ENCODE measurements at places on chromosomes 4 and X.

DNA sequence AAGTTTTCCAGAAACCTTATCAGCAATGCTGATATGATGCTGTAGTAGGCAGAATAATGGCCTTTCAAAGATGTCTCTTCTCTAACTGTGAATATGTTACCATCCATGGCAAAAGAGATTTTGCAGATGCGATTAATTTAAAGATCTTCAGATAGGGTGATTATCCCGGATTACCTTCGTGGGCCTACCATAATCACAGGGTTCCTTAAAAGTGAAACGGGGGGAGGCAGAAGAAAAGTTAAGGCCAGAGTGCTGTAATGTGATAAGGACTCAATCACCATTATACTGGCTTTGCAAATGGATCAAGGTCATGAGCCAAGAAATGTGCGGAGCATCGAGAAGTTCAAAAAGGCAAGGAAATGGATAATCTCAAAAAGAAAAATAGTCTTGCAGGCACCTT, 459.6 kb downstream of the CCSER1 start:
- no peak for DNase-seq

DNA sequence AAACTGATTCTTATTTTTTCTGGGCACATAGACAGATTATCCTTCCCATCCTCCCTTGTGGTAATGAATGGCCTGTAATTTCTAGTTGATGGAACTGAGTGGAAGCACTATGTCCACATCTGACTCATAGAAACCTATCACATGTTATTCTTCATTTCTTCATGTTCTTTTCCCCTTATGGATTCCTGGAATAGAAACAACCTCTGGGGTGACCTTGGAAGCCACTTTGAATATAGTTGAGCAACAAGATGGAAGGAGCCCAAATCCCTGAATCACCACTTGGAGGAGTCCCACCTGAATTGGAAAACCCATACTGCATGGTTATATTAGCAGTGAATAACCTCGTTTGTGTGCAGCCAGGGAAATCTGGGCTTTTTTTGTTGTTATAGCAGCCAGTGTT, 137.8 kb downstream of the MID1IP1 start:
- DNase-seq, result no peak

GRCh38 chr4:26812049-26812714, 48.5 kb upstream of the STIM2 start:
- DNase-seq, result no peak

DNA sequence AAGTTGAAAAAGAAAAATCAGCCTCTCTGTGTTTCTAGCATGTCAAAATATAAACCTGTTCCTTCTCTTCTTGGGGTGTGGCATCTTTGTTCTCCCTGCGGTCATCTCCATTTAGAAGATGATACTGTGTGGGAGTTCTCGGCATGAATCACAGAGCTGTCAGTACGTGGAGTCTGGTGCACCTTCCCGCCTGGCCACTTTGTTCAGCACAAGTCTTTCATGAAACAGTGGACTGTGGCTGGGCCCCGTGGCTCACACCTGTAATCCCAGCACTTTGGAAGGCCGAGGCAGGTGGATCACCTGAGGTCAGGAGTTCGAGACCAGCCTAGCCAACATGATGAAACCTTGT, 166.5 kb downstream of the MAML3 start:
- no peak for DNase-seq

DNA sequence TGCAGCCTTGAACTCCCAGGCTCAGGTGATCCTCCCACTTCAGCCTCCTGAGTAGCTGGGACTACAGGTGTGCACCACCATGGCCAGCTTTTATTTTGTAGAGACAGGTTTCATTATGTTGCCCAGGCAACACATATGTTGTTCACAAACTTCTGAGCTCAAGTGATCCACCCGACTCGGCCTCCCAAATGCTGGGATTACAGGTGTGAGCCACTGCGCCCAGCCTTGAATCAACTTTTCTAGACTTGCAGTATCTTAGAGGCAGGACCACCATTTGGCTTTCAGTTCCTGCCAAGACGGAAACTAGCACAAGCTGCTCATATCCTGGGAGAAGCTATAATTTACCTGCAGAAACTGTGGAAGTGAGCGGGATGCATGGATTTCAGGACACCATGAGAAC, 19.9 kb downstream of the NAT8L start:
- DNase-seq, result no peak

GRCh38 chr4:121675715-121676114, 21.1 kb downstream of the ANXA5 start:
- no peak for DNase-seq

GRCh38 chrX:65587616-65588526, 53.3 kb upstream of the LAS1L start:
- no peak for DNase-seq

DNA sequence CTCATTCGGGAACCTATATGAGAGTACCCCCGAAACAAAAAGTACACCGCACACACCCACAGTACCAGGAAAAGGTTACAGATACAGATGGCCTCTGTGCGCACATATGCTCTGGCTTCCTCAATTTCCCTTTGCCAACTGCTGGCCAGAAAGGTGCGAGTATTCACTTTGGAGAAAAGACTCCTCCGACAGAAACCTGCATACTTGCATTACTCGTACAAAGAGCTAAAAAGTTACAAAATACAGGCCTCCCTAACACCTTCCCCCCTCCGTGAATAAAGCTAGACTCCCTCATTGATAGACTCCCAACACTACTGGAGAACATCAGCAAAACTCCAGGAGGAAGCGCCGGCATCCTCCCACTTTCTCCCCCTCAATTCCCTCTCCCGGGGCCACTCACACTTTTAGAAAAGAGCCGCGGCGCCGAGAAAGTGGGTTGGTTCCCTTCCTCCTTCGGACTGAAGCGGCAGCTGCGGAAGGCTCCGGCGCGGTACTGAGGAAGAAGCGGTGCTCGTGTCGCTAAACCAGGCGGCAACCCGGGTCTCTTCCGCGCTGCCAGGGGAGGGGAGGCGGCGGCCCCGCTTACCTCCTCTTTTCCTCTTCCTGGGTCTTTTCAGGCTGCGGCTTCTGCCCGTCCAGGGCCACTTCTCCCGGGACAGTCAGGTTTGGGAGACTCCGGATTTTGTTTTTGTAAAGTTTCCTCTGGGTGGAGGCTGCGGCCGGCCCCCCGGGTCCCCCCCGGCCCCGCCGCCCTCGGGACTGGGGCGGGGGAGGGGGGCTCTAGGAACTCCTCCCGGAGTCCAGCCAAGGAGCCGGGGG, 1.1 kb downstream of the FBXW7 start:
- DNase-seq, result peak; percentile 35

GRCh38 chrX:151676196-151676595, 19.1 kb upstream of the PRRG3 start:
- no peak for DNase-seq

DNA sequence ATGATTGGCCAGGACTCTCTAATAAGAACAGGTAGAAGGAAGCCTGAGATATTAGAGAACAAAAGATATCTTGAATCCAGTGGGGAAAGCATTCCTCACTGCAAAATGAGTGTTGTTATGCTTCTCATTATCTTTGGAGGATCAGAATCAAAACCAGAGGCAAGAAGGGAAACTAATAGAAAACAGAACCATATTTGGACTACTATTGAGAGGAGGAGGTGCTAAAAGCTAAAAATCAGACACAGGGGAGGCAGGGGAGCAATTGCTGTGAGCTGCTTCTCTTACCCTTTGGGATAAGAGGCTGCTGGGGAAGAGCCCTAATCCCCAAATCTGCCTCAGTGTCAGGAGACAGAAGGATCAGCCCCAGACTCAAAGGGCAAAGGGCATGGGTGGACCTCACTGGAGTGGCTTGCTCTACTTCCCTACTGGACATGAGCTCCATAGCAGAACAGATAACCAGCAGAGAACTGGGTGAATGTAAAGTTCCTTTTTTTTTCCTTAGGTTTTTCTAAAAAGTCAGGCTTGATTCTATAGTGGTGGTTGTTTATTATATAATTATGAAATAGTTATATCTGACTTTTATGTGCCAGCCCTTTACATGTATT, 60.1 kb downstream of the SEPTIN11 start:
- DNase-seq, result no peak

DNA sequence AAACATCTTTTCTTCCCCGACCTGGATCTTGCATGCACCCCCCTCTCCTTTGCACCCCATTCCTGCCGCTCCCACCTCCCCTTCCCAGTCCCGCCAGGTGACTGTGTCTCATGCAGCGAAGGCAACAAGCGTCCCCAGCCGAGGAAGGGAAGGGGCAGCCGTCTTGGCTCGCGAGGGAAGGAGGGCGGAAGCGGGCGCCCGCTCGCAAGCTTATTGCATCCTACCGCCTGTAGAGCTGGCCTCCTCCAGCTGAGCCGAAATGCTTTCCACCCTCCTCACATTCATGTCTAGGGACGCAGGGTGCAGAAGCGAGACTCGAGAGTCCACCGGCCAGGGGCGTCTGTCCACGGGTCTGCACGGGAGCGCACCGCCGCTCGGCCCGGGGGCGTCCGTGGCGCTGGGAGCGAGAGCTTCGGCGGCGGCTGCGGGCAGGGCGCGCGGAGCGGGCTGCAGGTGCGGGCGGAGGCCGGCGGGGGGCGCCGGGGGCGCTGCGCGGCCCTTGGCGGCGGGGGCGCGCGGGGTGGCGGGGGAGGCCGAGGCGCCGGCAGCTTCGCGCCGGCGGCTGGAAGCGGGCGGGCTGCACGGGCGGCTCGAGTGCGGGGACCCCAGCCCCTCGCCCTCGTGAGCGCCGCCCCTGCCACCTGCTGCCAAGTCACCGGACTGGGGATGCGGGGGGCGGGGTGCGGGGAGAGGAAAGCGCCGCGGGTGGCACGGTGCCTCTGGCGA, at the start of gene KCNIP4:
TSS of gene KCNIP4 (minus strand) at position 426 of the 726 bp plus-strand sequence.
- no peak for DNase-seq

- DNase-seq, result no peak
These were observed 15.4 kb upstream of the TLR2 start for GRCh38 chr4:153668647-153669046.

DNA sequence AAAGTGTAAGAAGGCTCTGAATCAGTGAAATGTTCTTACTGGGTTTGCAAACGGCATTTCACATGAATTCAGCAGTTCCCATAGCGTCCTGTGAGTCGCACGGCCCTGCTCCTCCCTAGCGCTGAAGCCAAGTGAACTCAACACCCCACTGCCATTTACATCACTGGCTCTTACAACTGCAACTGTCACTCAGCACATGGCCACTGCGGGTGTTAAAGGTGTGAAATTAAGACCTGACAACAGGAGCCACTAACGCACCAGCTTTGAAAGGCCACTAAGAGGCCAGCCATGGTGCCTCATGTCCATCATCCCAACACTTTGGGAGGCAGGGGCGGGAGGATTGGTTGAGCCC, 31.7 kb downstream of the RNF212 start:
- no peak for DNase-seq

DNA sequence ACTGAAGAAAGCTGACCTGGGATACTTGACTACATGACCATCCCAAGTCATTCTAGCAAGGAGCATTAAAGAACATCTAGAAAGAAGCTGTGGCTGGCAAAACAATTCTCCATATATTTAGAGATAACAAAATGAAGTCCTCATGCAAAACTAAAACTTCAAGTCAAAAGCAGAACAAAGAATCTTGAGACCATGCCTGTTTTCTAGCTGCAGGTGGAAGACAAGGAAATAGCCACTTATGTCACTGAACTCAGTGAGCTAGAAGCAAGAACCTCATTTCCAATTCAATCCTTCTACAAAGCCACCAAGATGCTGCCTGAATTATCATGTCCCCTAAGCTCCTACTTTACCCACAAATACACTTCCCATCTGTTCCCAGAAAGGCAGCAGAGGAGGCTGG, 13.8 kb downstream of the USP46 start:
- no peak for DNase-seq

GRCh38 chr4:183445097-183445428, 627 bp downstream of the CDKN2AIP start:
- DNase-seq, result no peak

DNA sequence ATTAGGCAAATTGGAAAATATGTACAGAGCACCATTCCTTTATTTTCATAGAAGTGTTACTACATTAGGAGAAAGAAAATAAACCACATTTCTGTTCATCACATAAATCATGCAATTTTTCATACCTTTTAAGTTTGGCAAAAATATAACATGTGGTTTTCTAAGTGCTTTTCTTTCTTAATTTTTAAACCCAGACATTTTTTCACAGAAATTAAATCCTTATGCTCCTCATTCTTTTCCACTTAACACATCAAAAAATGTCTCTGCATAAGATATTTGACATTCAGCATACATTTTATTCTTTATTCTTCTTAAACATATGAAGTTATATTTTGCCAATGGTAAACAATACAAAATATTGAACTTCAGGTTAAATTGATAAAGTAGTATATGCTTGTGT, 826.6 kb upstream of the SLIT2 start:
- no peak for DNase-seq

DNA sequence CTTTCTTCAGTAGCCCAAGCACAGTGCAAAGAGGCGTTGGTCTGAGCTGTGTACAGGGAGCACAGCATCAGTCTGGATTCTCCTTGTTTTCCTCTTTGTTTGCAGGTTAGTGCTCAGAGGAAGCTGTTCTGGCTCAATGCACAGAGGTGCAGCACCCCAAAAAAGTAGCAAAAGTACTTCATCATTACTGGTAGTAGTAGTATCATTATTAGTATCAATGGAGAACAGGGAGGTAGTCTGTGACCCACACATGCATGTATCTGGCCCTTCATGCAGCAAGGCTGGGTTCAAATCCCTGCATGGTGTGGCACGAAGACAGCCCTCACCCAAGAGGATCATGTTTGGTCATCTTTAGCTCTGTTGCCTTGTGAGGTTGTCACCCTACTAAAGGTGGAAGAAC, 68.7 kb downstream of the CXXC4 start:
- no peak for DNase-seq

DNA sequence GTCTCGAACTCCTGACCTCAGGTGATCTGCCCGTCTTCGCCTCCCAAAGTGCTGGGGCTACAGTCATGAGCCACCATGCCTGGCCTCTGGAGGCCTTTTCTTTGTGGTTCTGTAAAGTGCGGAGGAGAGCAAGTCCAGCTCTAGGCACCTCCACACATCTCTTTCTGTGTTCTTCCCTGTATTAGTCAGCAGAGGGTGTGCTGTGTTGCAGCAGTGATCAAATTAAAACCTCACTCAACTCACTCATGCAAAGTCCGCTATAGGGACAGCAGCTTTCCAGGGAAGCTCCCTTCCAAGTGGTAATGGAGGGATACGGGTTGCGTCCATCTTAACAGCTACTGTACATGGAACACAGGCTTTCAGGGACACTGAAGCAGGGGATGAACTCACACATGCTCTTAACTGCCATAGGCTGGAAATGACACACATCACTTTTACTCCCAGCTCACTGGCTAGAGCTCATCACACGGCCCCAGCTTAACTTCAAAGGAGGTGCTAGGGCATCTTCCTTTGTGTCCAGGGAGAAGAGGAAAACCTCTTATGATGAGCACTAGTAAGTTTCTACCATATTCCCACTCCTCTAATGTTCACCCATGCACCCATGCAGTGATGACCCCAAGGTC, 36.0 kb upstream of the CCNG2 start:
- no peak for DNase-seq

- DNase-seq, result no peak
These were observed 2677.7 kb downstream of the ARAP2 start for GRCh38 chr4:33566649-33567048.

- DNase-seq, result no peak
These were observed 189.5 kb upstream of the RPL34 start for GRCh38 chr4:108430921-108431320.

Measured in activated T-cell treated with anti-CD3 and anti-CD28 coated beads for 4 hours (primary cell).